Choroid plexus epithelial cell (primary cell): ENCODE measurements at places on chromosomes 5 and 9.

DNA sequence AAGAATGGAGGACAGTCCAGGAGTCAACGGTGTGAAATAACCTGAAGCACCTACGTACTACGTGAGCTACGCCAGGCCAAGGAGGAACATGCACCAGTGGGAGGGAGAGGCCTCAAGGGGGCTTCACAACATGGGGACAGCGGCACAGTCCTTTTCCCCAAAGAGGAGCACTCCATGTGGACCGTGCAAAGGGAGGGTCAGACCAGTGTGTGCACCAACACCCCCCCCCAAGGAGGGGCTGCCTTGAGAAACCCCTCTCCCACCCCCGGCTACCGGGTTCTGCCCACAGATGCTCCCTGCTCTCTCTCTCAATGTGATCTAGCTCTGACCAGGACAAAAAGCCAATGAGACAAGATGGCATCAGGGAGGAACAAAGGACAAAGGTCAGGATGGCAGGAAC, 68.6 kb downstream of the PRRT1B start:
- DNase-seq: no peak

GRCh38 chr9:77595426-77596095, 52.6 kb downstream of the GNA14 start:
- DNase-seq: peak; percentile 35

- peak; percentile 47 for DNase-seq
Observed at GRCh38 chr5:164051745-164052144, 546.3 kb downstream of the MAT2B start.

GRCh38 chr9:136292591-136293448, 11.1 kb downstream of the CCDC187 start:
- DNase-seq: no peak

DNA sequence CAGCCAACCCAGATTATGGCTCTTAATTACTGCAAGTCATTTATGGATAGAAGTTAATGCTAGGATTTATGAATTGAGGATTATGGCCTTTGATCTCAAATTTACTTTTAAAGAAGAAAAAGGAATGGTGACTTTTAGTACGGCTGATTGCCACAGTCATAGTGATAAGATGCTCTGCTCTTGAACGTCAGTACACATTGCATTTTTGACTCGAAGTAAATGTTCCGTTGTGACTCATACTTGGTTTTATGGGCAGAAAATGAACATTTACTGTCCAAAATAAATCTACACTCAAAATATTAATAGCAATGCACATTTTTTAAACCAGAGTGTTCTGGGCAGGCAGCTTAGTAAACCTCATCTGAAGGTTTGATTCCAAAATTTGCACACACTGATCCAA, 830 bp downstream of the ADAMTSL1 start:
- peak; percentile 72 for DNase-seq

GRCh38 chr5:111859533-111860270, 102.7 kb upstream of the NREP start:
- DNase-seq: peak; percentile 96

- no peak for DNase-seq
Observed at GRCh38 chr5:136103118-136103517, 29.5 kb upstream of the SMAD5 start.

- DNase-seq: peak; percentile 22
Observed at GRCh38 chr5:43110606-43111170, 10.0 kb upstream of the ZNF131 start.

DNA sequence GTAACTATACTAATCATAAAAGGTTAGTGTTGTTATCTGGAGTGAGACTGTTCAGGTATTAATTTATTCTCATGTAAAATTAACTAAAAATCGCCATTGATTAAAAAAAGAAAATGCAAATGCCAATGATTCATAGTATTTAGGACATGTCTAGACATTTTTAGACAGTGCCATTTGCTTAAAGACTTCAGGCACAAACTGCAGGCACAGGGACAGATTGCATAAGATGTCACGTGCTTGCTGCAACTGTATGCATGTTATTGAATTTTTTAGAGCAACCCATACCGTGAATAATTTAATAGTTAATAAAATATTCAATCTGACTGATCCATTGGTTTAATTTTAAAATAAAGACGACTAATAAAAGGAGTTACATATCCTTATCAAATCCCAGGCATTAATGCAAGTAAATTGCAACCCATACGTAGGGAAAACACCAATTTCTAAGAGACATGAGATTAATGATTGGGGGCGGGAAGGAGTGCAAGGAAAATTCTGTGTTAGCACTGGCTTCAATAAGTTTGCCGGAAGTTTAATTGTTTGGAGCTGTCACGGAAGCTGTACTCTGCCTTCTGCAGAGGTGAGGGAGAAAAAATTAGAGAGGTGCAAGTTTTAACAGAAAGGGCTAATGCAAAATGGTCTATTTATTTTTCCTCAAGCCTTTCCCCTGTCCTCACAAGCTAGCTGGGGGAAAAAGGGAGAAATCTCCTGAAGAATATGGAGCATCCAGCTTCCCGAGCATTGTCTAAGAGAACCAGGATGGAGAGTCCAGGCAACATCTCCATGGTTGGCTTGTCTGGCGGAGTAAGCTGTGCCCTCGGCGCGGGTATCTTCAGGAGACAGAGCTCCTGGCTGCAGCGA, 2.9 kb downstream of the EDIL3 start:
- peak; percentile 41 for DNase-seq

DNA sequence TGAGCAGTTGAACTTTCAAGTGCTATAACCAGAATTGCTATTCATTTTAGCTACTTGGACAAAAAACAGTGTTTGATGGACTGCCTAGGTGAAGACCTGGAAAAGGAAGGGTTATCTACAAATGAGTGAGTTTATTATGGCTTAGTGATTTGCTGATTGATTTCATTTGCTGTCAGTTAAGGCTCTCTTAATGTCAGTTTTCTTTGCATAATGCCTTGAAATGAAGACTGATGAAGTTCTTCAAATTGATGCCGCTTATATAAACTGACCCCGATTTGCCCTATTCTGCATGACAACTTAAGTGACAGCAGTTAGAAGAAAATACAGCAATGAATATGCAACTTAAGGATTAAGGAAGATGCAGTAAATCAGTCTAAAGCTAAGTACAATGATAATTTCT, 332.6 kb downstream of the CCDC171 start:
- DNase-seq: no peak

DNA sequence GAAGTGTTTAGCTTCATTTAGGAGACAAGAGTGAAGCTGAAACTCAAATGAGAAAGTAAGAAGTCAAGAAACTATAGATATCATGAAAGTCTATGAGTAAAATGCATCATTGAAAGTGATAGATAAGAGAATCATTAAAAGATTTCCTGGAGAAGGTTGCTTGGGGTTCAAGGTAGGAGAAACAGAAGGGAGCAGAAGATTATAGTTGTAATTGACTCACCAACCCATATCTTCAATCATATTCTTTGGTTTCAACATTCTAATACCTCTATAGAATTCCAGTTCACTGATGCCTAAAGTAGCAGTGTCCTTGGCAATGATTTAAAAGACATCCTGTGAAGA, 365.7 kb upstream of the RIOK2 start:
- DNase-seq: no peak
